ENCODE measurements at places on chromosomes 2 and 18.
A peak's percentile ranks its signal among the peaks of the same experiment; 100 is the strongest.

DNA sequence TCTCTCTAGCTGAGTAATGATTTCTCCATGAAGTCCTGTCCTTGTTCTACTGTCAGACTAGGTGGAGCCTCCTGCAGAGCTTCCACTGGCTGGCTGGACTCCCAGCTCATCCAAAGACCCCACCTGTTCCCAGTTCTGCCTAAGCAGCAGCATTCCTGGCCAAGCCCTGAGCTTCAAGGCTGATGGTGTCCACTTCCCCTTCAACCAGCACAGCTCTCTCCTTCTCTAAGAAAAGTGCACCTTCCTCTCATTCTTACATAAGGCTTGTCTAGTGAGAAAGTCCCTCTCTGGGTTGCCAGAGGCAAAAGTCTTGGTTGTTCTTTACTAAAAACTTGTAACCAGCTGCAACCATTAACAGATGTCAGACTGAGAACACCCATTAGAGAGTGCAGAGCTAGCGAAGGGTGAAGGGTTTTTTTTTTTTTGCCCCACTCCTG, 58.9 kb downstream of the CXCR4 start:
- DNase-seq = no peak

DNA sequence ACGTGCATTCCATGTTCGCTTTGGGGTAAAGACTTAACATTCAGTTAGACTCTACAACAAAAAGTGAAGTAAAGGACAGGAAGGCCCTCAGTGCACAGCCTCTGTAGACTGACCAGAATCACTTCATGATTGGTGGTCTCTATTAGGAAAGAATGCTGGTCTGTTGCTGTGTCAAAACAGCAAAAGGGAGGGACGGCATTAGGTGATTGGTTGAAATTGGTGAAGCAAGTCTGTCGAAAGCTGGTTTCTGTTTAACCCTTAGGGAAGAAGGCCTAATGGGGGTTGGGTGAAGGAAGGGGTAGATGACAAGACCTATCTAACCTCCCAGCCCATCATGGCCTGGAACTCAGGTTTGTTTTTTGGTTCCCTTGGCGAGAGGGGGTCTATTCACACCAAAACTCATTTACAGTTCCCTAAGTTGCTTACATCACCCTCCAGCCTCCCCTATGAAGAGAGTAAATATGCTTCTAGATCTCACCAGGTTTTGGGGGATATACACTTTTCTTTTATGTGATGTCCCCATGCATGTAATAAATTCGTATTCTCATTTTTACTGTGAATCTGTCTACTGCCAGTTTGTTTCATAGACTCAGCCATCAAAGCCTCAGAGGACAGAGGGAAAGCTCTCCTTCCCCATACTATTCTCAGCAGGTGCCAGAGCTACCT, 65.6 kb downstream of the TMEM17 start:
- no peak for DNase-seq

GRCh38 chr2:66851449-66851872, 416.5 kb downstream of the MEIS1 start:
- DNase-seq = no peak

DNA sequence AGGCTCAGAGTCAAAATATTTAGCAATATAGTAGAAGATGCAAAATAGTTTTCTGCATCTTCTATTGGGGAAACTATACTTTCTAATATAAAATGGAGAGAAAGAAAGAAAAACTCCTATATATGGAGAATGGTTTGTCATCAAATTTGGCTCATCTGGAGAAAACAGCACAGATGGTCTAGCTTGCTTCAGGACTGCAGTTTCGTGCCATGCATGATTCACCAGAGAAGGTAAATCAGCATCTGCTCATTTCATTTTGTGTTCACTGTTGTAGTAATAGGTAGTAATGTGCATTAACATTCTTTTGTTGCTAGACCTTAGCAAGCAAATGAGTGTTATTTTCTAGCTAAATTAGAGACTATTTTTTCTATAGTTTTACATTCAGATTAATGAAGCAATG, 179.0 kb downstream of the ASXL3 start:
- no peak for DNase-seq

GRCh38 chr2:219684721-219685689, 57.6 kb downstream of the SLC4A3 start:
- DNase-seq = peak; percentile 25

- no peak for DNase-seq
Measured at GRCh38 chr2:168369031-168369430, 87.0 kb upstream of the CERS6 start.

- DNase-seq = no peak
Measured at GRCh38 chr2:106358081-106358480, 110.1 kb downstream of the RGPD3 start.

GRCh38 chr18:8959551-8960135, 142.9 kb upstream of the NDUFV2 start:
- no peak for DNase-seq

DNA sequence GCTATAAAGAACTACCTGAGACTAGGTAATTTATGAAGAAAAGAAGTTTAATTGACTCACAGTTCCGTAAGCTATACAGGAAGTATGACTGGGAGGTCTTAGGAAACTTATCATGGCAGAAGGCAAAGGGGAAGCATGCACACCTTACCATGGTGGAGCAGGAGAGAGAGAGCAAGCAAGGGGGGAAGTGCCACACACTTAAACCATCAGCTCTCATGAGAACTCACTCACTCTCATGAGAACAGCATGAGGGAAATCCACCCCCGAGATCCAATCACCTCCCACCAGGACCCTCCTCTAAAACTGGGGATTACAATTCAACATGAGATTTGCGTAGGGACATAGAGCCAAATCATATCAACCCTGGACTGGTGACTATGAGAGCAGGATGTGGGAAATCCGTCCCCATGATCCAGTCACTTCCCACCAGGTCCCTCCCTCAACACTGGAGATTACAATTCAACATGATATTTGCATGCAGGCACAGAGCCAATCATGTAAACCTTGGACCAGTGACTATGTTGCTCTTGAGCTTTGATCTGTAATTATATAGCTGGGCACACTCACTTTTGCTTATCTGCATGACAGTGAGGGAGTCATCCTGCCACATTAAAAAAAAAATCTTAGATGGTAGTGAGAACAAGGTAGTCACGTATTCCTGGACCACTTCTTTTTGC, 12.9 kb downstream of the ADAM23 start:
- DNase-seq = no peak

- no peak for DNase-seq
Measured at GRCh38 chr2:26614216-26615138, 26.7 kb downstream of the CIB4 start.

- DNase-seq = no peak
Measured at GRCh38 chr2:65096948-65097347, 33.0 kb downstream of the RAB1A start.

DNA sequence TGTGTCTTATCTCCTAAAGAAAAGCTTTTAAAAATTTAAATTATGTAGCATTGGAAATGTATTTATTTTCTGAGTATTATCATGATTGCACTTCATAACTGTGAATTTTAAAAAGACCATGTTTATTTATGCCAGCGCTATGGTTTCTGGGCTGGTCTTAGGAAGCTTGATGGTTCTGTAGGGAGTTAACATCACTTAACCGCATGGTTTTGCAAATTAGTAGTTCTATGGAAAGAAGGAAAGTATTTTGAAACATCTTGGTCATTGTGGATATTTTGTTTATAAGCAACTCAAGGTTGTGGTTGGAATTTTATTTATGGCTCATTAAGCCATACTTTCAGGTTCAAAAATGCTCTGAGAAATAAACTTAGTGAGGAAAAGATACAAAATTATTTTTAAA, 549.4 kb downstream of the STK39 start:
- no peak for DNase-seq

DNA sequence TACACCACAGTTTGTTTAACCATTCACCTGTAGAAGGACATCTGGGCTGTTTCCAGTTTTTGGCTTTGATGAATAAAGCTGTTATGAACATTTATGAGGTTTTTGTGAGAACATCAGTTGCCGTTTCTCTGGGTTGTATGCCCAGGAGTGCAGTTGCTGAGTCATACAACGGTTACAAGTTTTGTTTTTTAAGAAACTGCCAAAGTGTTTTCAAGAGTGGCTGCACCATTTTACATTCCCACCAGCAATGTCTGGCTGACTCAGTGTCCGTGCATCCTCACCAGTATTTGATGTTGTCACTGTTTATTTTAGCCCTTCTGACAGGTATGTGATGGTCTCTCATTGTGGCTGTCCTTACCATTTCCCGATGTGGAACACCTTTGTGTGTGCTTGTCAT, 48.0 kb upstream of the GPR17 start:
- no peak for DNase-seq

GRCh38 chr2:57536535-57537231, 509.9 kb upstream of the VRK2 start:
- no peak for DNase-seq

DNA sequence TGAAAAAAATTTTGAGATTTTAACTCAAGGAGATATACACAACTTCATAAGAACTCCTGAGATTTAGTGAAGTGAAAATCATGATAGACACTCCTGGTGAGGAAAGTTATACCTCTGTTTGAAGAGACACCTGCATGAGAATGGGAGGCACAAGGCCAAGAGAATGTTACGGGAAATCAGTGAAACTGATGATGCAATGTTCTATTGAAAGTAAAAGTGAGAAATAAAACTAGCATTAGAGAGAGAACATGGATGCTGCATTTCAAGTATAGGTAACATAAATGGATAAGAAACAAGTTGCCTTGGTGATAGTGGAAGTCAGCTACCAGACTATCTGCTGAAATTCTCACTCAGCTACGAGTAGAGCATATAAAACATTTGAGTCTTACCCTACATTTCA, 562.1 kb upstream of the FANCL start:
- no peak for DNase-seq

DNA sequence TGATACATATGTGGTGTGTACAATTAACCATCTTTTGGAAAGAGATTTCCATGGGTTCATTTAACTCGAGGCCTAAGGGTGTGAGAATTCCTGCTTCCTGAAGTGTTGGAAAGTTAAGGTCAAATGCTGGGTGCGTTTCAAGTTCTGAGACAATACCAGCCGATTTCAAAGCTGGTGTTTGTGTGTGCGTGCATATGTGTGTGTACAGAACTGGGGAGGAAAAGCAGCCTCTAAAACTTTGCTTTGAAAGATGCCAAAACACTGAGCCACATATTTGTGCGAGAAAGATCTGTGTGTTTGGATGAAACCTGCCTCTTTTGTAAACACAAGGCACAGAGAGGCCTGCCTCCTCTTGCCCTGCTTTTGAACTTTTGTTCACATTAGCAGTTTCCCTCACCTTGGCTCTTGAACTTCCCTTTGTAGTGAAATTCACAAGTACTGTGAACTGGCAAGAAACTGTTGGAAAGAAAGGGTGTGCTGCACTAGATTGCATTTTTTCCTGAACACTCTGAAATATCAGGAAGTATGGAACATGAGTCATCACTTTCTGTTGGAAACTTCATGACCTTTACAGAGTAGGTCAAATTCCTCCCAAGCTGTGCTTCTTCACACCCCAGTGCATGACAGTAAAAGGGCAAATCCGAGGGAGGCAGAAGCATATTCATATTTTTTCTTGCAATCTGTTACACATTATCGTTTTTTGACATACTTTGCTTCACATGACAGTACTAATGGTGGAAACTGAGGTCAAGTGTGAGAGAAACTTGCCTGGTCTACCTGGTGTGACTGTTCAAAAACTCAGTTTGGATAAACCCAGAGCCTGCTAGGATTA, 20.0 kb upstream of the CAVIN2 start:
- DNase-seq = no peak

GRCh38 chr2:132560562-132560961, 109.4 kb downstream of the LYPD1 start:
- DNase-seq = no peak

GRCh38 chr2:23221236-23221635, 163.7 kb upstream of the KLHL29 start:
- DNase-seq = no peak

- no peak for DNase-seq
Measured at GRCh38 chr18:6792391-6792790, 62.9 kb downstream of the ARHGAP28 start.

GRCh38 chr2:189954989-189955388, 107.5 kb downstream of the MSTN start:
- DNase-seq = no peak

DNA sequence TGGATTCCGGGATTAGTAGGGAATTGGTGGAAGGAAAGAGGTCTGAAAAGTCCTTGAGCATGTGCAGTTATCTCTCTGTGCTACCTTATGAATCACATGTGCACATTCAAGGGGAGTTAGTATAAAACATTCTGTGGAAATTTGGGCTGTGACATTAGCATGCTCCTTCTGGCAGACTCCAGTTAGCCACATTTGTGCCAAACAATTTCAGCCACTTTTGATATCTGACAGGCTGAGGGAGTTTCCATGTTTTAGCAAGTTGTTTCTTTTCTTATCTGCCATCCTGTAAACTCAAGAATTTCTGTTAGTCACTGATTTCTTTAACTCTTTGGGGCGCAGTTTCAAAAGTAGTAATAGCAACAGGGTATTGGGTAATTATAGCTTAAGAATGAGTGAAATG, 28.3 kb upstream of the GYPC start:
- DNase-seq = no peak

DNA sequence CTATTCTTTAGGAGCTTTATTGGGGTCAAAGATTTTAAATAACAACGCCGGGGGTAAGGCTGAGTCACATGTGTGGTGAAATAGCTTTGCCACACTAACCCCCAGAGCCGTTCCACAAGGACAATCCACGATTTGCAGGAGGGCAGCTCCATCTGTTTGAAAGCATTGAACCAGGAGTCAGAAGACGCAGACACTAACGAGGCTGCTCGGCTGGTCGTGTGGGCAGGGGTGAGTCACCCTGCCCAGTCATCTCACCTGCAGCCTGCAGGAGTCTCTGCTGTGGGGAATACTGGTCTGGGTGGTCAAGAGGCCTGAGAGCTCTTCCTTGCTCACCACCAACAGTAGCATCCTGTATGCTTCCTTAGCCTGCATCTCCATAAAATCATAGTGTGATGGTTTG, 149.2 kb upstream of the NCK2 start:
- no peak for DNase-seq

GRCh38 chr2:84779781-84780180, 101.1 kb downstream of the TRABD2A start:
- DNase-seq = no peak

DNA sequence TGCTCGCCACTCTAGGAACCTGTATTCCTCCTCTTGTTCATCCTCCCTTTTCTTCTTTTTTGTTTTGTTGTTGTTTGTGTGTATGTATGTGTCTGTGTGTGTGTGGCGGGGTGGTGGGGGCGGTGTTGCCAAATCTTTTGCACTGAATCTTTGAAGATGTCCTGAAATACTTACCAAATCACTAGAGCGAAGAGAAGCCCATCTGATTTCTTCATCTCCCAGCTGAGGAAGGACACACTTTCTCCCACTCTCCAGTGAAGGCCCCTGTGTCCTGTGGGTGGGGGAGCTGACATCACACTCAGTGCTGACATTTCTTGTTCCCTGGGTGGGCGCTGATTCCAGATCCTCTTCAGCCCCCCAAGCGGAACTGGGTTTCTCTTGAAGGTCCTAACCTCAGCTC, 74.5 kb downstream of the NEDD4L start:
- no peak for DNase-seq

GRCh38 chr2:192148620-192149321, 46.0 kb downstream of the TMEFF2 start:
- no peak for DNase-seq

GRCh38 chr2:86500325-86501083, 59.3 kb downstream of the KDM3A start:
- DNase-seq = no peak

All from CD4-positive, alpha-beta T cell treated with Interleukin-1 beta for 1 hour (primary cell).